Hepatic stellate cell (primary cell): ENCODE measurements at places on chromosomes 11 and 22.

DNA sequence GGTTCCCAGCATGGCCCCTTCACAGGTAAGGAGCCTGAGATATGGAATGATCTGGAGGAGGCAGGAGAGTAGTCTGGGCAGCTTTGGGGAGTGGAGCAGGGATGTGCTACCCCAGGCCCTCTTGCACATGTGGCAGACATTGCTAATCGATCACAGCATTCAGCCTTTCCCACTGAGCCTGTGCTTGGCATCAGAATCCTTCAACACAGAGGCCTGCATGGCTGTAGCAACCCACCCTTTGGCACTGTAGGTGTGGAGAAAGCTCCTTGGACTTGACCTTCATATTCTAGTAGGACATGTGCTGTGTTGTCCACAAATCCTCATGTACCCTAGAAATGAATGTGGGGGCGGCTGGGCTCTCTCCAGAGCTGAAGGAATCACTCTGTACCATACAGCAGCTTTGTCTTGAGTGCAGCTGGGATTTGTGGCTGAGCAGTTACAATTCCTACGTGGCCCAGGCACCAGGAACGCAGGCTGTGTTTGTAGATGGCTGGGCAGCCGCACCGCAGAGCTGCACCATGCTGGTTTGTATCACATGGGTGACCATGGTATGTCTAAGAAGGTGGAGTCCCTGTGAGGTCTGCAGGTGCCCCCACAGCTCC, 21.8 kb upstream of the PPP6R3 start:
- no peak for DNase-seq

DNA sequence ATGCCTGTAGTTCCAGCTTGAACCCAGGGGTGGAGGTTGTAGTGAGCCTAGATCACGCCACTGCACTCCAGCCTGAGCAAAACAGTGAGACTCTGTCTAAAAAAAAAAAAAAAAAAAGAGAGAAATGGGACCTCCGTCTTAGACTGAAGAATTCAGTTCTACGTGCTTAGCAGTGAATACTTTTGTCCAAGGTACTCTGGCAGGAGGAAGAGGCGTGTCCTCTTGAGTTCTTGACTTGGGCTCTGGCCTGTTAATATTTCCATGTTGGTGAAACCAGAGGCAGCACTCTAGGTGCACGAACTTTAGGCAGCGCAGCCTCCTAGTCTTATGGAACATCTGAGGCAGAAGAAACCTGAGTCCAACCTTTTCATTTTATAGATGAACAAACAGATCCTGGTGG, 2.4 kb downstream of the HMBS start:
- DNase-seq = no peak

- no peak for DNase-seq
Observed at GRCh38 chr22:20967697-20968211, 699 bp downstream of the AIFM3 start.

DNA sequence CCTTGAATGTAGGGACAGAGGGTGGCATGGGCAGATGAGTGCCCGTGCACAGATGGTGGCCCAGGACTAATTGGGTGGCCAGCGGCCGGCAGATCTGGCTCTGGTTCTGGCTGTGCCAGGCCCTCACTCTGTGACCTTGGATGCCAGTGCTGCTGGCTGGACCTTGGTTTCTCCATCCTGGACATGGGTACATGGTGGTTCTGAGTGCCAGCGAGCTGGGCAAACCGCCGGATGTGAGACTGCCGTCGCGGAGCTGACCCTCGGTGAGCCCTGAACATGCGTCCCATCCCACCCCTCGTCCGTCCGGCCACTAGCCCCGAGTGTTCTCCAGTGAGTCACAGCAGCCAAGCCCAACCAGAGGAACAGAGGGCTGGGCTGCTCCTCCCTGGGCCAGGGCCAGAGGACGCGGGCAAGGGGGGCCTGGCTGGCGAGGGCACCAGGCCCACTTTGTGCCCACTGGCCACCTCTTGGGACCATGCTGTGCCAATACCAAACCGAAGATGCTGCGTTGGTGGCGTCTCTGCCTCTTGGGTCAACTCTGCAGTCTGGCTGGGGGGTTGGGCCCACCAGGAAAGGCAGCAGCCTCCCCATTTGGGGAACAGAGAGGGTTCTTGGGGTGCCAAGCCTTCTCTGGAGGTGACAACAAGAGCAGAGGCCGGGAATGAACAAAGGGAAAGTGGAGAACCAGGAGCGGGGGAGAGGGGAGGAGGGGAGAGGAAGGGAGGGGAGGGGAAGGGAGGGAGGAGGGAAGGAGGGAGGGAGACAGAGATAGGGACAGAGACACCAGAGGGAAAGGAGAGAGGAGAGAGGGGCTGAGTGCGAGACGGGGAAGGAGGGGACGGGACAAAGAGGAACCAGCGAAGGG, 10.7 kb downstream of the LSP1 start:
- peak; percentile 99 for DNase-seq

- DNase-seq = no peak
Observed at GRCh38 chr11:111392552-111392951, 13.5 kb upstream of the POU2AF1 start.

GRCh38 chr11:122809866-122810265, 28.4 kb upstream of the CRTAM start:
- DNase-seq = no peak

DNA sequence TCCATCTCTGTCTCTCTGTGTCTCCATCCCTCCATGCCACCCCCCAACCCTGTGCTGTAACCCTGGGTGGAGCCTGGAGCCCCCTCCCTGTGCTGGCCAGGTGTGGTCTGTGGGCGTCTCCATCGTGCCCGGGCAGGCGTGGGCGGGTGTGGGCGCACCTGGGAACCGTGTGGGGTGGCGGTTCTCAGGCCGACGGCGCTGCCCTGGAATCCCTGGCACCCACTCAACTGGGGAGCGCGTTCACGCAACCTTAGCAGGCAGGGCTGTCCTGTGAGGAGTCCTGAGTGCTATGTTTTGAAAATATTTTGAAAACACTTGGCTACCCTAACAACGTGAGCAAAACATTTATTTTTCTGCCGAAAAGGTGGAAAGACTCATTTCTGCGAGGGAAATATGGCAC, 4.7 kb downstream of the TNNT3 start:
- no peak for DNase-seq

GRCh38 chr22:20117633-20118299, 740 bp upstream of the TRMT2A start:
- peak; percentile 49 for DNase-seq

DNA sequence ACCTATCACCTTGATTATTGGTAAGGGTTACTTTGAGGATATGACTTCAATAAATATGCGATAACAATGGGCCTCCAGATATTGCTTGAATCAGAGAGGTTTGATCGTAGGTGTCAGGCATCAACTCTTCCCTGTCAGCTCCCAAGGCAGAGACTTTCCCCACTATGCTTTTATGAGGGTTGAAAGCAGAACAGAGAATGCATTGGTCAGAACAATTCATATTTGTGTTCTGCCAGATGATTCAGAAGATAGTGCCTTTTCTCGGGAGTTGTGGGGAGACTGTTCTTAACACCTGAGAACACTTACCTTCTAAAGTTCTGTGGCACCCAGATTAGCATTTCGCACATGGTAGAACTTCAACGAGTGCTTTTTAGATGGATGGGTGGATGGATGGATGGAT, 386.3 kb upstream of the CADM1 start:
- no peak for DNase-seq

- no peak for DNase-seq
Observed at GRCh38 chr22:35400501-35400790, 506 bp downstream of the MCM5 start.

GRCh38 chr22:29710922-29711593, 8.7 kb upstream of the CABP7 start:
- peak; percentile 50 for DNase-seq

GRCh38 chr11:22337596-22338485, at the start of gene SLC17A6:
Gene SLC17A6, plus strand, starts transcription at chr11:22338381. Its CDS starts 153 bp downstream, at chr11:22338534.
- peak; percentile 7 for DNase-seq

DNA sequence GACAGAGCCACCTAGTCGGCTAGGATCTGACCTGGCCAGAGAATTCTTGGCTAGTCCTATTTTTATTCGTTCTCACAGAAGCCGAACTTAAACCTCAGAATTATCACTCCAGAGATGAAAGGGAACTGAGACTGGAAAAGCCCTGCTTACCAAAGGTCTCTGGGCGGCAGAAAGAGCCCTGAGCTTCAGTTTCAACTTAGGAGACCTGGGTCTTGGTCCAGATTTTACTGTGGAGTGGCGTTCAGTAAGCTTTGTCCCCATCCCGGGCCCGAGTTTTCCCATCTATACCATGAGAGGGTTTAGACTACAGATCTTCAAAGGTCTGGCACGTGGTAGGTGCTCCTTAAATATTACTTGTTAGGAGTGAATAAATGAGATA, 516 bp downstream of the NEU3 start:
- peak; percentile 15 for DNase-seq
